ENCODE measurements at places on chromosomes 3 and 15.

DNA sequence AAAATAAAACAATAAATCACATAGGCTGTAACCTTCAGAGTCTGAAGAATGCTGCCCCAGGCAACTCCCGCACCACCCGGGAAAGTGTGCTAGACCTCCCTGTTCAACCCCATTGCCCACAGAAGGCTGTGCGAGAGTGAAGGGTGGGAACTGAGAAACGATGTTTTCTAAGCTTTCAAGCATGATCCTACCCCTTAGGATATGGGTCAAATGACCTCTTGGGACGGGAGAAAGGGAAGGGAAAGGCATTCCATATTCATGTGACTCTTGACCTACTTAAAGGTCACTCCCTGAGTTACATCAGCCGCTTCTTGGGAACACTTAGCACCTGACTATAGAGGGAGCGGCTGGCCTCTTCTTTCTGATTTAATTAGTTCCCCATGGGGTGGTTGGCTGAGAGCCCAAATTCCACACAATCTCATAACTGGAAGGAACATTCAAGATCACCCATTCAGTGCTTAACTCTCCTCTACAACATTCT, 114.7 kb upstream of the SLC24A5 start:
- DNase-seq: peak; percentile 27

GRCh38 chr3:31892916-31893573, 88.0 kb downstream of the OSBPL10 start:
- no peak for DNase-seq

DNA sequence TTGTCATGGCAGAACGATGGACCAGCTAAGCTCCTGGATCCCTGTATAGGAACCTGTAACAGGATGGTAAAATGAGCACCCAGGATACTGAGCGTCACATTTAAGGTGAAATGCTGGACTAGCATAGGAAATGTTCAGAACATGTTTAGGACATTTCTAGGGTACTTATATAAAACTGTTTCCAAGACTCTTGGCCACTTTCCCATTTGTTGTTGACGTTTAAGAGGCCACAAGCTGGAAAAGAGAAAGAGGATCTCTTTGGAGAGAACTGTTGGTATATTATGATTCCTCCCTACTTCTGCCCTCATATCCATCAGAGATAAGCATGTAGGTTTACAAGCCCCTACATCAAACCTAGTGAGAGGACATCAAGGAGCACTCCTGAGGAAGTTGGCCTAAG, 57.5 kb downstream of the SCN11A start:
- peak; percentile 12 for DNase-seq

DNA sequence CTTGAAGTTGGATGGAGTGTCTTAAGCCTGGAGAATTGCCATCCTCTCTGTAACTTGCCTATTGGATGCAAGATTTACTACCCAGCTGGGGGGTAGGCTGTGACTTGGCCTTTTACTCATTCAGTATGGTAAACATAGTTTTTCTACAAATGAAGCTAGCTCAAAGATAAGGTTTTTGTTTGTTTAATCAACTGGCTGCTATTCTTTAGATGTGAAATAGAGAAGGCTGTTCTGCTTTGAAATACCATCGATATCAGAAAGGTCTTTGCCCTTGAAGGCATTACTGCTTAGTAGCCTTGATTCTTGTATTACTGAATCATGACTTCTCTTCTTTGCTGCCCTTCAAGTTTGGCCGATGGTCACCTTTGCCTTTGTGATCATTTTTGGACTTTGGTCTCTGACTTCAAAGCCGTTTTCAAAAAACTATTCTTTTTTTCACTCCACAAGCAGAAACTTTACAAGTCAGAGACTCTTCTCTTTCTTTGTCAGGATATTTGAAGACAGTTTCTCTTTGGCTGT, 83.1 kb downstream of the GAP43 start:
- no peak for DNase-seq

GRCh38 chr3:55620351-55621025, 133.4 kb upstream of the WNT5A start:
- DNase-seq: no peak

GRCh38 chr15:55407498-55408011, 604 bp downstream of the CCPG1 start:
- no peak for DNase-seq

- no peak for DNase-seq
Observed at GRCh38 chr3:99570061-99570460, 68.3 kb upstream of the COL8A1 start.

GRCh38 chr3:143533391-143533790, 314.9 kb downstream of the SLC9A9 start:
- DNase-seq: no peak

DNA sequence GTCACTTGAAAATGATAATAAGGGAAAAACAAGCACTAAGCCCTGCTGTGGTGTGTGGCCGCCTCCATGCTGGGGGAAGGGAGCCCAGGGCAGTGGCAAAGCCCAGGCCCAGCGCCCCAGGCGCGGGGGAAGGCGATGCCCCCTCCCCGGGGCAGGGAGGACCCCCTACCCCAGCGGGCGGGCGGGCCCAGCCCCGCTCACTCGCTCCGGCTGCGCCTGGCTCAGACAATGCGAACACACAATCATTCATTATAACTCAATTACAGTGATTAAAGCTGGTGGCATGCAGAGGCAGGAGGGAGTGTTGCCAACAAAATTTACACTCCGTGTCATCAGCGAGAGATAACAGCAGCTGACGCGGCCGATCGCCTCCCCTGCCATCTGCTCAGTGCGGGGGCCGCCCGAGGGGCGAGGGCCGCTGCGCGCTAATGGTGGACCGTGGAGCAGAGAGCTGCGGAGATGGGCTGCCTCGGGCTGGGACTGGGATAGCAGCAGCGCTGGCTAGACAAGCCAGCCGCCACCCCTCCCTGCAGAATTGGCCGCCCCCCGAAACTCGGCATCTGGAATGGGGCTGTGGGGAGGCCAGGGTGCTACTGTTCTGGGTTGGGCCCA, 64.1 kb downstream of the TLE3 start:
- DNase-seq: peak; percentile 89

- no peak for DNase-seq
Observed at GRCh38 chr15:66461917-66462316, 35.6 kb downstream of the SNAPC5 start.

GRCh38 chr15:100926971-100927756, 8.0 kb downstream of the LRRK1 start:
- no peak for DNase-seq

DNA sequence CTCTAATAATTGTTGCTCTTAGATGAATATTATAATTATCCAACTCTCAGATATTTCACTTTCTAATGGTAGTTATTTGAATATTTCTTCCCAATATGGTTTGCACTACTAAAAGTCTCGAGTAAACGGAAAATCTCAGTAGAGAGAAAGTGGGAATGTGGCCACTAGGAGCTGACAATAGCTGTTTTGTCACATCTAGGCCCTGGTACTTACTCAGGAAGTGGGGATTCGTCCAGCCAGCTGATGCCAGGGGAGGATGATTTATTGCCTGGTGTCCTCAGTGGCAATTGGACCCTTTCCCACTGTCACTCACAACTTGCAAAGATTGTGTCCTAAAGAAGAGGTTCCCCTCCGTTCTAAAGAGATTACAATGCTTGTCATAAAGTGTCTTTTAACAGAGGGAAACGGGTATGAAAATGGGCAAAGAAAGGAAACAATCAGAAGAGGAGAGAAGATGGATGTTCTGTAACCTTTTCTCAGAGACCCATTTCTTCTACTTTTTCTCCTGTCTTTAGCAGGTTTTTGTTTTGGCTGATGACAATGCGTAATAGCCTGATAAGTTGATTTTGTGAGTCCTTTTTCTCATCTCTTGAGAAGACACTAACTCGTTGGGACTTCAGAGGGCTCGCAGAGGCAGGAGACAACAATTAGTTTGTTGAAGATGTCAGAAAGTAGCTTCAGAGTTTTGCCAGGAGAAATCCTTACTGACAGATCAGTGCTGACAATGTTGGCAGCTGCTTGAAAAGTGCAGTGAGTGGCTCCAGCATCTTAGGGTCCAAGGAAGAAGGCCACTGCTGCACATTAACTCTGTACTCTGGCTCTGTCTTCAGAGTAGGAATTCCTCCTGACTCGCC, 320.6 kb downstream of the MECOM start:
- no peak for DNase-seq

DNA sequence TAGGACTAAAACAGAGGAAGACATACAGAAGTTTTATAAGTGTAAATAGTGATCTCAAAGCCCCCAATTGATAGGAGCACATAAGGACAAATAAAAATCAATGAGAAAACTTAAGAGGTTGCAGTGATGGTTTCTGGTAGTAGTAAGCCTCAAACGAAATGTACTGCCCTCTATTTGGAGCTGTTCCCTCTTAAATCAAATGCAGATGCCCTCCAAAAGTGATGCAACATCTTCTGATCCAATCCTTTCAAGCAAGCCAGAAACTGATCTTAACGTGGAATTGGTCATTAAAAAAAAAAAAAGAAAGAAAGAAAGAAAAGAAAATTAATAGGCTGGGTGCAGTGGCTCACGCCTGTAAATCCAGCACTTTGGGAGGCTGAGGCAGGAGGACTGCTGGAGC, 259.3 kb downstream of the ZBTB20 start:
- DNase-seq: no peak

Data from tongue (tissue), 3 donors.